Right forelimb (tissue), 1 donor: ENCODE measurements at places on chromosomes 12 and 14.

DNA sequence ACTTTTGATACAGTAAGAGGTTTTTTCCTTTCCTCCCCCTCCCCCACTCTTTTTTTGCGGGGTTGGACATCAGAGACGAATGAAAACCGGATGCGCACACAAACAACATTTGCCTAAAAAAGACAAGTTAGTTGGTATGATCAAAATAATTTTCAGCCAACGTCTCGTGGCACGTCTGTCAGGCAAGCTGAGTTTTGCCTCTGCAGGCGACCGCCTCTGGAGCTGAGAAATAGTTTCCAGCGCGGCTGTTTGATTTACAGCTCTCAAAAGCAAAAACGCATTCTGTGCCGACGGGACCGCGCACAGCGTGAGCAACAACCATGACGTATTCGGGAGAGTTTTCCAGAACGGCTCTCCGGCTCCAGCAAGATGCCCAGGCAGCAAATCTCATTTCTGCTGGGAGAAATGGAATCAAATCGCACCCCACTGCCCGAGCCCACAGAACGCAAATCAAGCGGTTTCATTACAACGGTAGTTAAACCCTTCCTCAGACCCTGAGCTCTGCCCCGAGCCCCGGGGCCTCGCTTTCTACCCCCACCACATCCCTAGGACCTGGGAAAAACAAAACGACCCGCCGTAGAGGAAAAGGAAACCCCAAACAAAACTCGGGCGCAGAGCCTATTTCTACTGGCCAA lies 14.2 kb upstream of the CALM1 start:
- peak; percentile 88 for DNase-seq

DNA sequence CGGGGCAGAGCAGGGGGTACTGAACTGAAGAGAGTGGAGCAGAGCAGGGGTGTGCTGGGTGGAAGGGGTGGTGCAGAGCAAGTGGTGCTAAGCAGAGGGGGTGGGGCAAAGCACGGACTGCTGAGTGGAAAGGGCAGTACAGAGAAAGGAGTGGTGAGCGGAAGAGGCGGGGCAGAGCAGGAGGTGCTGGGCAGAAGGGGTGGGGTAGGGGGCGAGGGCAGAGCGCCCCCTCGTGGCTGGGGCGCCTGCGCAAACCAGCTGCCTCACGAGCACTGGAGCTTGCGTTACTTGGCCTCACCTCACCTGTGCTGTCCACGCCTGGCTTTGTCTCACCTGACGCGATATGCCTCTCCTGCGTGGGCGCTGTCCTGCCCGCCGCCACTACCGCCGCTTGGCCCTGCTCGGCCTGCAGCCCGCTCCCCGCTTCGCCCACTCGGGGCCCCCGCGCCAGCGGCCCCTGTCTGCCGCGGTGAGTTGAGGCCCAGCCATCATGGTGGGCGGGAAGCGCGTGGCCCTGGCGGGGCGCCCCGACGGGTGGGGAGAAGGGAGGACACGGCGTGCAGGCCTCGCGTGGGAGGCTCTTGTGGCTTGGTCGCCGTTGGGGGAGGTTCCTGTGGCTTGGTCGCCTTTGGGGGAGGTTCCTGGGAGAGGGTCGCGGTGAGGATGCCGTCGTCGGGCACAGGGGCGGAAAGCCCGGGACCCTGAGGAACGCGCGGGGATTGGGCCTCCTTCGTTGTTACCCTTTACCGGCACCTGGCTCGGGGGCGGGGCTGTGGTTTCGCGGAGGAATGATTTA lies at the start of gene COX8C:
COX8C (plus strand) TSS at position 257 of the 796 bp plus-strand sequence; CDS start at position 344, 87 bp downstream.
- no peak for DNase-seq

- peak; percentile 74 for DNase-seq
Measured at GRCh38 chr12:64912516-64913255, 88.2 kb downstream of the TBC1D30 start.

GRCh38 chr14:99473458-99473857 lies 7.2 kb downstream of the SETD3 start:
- no peak for DNase-seq

DNA sequence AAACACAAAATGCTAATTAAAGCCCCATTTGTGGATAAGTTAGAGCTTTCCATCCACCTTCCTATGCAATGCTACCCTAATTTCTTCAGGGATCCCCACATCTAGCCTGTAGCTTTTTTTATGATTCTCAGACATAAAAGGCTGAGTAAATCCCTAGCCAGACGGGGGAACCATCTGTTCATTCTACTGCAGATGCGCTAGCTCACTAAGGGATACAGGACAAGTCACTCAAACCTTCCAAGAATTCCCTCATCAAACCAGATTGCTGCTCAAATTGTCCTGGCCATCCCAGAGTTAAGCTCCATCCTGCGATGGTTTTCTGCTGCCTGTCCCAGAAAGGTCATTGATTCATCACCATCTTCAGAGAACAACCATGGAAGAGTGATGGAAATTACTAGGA lies 56.7 kb downstream of the MYRFL start:
- no peak for DNase-seq

DNA sequence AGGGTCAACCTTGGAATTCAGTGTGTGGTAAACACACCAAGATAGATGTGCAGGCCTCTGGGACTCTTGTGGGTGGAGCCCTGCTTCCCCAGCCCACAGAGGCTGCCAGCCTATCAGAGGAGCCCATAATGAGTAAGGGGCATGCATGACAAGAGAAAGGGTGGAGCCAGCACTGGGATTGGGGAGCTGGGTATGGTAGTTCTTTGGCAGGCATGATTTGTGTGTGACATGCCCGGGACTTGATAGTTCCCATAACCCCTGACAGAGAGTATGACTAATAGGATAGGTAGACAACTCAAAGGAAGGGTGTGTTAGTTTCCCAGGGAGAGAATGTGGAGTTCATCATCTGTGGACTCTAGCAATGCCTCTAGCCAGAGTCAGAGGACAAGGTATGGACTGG lies 143.0 kb downstream of the EMP1 start:
- no peak for DNase-seq

DNA sequence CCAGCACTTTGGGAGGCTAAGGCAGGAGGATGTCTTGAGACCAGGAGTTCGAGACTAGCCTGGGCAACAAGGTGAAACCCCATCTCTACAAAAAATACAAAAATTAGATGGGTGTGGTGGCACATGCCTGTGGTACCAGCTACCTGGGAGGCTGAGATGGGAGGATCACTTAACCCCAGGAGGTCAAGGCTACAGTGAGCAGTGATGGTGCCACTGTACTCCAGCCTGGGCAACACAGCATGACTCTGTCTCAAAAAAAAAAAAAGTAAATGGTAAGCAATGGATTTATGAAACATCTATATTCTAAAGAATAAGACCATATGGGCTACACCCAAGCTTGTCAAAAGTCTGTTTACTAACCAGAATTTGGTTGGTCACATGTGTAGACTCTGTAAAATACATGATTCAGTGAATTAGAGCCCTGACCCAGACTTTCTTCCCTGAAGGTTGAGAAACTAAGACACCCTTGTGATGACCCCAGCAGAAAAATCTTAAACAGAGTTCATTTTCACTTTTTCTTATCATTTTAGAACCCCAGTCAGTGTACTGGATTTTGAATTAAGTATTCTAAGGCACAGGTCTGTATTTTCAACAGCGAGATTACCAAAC lies 12.1 kb downstream of the FGD6 start:
- no peak for DNase-seq

DNA sequence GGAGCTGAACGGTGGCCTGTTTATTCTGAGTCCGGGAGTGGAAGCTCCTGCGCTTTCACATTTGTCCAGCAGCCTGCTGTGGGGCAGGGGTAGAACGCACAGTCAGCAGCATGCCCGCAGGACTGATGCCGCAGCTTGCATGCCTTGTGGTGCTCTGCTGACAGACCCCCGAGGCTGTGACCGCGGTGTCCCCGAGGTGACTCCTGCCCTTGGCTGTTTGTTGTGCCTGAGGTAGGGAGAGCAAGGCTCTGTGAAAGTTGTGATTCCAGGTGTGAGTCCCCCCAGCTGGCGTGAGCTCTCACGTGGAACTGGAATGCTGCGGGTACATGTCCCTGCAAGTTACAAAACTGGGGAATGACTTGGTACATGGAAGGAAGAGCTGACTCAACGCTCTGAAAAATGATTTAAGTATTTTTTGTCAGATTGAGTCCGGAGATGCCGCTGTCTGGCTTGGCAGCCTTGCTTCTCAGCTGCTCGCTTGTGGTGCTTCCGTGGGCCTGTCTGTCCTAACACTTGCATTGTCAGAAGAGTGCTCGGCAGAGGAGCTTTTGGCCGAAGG lies 18.1 kb downstream of the MLXIP start:
- DNase-seq = no peak

DNA sequence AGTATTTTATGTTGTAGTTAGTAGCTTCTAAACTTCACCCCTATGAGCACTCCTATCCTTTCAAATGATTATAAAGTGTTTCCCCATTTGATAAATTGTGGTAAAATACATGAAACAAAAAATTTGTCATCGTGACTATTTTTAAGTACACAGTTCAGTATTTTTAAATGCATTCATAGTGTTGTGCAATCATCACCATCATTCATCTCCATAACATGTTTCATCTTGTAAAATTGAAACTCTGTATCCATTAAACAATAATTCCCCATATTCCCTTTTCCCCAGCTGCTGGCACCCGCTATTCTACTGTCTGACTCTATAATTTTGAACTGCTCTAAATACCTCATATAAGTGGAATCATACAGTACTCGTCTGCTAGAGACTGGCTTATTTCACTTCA lies 52.5 kb downstream of the ATP23 start:
- DNase-seq = no peak

- DNase-seq = no peak
Measured at GRCh38 chr14:87628129-87628528, 364.9 kb downstream of the GALC start.

GRCh38 chr12:3456809-3457208 lies 34.2 kb upstream of the PRMT8 start:
- no peak for DNase-seq

- DNase-seq = peak; percentile 78
Measured at GRCh38 chr12:94186278-94187241, 38.2 kb downstream of the PLXNC1 start.

DNA sequence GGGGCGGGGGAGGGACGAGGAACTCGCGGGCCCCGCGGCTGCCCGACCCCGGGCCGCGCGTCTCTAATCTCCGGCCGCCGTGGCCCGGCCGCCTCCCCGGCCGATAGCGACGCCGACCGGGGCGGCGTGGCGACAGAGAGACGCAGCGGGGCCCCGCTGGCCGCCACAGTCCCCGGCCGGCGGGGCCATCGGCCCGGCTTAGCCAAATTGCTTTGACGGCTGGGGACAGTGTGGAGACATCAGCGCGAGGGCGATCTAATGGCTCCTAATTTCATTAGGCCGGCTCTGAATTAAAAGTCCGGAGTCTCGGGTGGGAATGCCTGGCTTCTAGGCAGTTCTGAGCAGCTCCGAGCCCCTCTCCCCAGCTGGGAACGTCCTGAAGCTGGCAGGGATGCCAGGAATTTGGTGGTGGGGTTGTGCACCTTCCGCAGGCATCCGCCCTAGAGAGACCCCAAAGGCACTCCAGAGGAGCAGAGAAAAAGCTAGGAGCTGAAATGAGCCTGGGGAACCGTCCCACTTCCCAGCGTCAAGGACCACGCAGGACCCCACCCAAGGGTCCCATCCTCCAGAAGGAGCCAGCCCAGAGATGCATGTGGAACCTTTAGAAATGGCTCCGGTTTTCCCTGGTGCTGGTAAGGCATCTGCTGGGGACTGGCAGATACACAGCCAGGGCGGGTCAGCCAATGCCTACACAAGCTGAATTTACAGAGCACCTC lies 9.6 kb downstream of the TBX5 start:
- DNase-seq = no peak

DNA sequence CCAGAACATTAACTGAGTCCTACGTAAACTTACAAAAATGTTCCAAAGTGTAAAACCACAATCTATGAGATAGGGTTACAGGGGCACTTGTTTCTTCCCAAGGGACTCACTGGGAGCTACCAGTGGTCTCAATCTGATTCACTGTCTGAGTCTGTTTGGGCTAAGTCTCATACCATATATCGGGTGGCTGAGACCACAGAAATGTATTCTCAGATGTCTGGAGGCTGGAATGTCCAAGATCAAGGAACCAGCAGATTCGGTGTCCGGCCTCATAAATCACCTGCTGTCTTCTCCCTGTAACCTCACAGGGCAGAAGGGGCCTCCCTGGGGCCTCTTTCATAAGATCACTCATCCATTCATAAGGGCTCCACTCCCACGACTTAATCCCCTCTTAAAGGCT lies 616.3 kb upstream of the TMEM132C start:
- no peak for DNase-seq

GRCh38 chr14:96423446-96424108 lies 31.6 kb downstream of the AK7 start:
- DNase-seq = no peak

DNA sequence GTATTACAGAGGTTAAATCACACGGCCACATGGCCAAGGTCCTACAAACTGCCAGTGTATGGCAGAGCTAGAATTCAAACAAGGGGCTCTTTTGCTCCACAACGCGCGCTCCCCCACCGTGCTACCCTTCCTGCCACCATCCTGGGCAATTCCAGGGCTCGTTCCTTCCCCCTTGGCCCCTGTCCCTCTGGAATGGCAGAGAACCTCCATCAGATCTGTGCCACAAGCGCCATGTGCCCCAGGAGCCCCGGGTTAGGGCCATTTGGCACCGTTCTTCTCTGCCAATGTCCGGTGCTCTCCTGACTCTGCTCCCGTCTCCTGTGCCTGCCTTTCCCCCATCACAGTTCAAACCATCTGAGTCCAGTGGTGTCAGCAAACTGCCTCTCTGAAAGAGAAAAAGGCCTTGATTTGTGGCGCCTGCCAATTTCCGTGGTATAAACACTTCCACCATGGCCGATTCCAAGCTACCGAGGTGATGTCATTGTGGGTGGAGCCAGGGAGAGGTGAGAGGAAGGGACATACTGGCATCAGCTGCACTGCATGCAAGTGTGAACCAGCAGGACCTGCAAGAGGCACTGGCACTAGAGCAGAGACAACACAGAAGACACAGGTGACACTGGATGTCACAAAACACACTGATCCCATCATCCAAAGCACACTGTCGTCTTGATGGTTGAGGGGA lies 163.1 kb downstream of the CALM1 start:
- DNase-seq = no peak

- DNase-seq = no peak
Measured at GRCh38 chr14:86954623-86955022, 1038.4 kb downstream of the GALC start.

DNA sequence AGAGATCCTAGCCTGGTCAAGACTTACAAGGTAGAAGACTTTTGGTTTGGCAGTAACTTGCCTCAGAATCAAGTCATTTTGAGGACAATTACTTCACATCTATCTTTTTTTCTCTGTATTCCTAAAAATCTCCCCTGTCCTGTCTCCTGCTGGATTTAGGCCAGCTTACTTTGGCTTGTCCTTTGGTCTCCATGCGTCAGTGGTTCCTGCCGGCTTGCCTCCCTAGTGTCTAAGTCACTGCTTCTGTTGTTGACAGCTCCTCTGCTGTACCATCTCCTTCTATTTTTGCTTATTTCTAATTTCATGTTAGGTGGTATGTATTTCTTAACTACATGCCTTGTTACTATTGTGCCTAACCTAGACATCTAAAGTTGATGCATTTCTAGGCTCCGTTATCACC lies 39.7 kb upstream of the FBLN5 start:
- DNase-seq = no peak

- peak; percentile 76 for DNase-seq
Measured at GRCh38 chr12:96886998-96887677, 19.9 kb upstream of the NEDD1 start.

GRCh38 chr12:81128930-81129554 lies 51.2 kb downstream of the ACSS3 start:
- no peak for DNase-seq

GRCh38 chr14:106879241-106879640 lies 1352.9 kb downstream of the TMEM121 start:
- DNase-seq = no peak

GRCh38 chr12:49346659-49347310 lies at the start of gene DNAJC22:
DNAJC22 (plus strand) TSS chr12:49346888; CDS start chr12:49348873, 1,985 bp downstream.
- DNase-seq = no peak

- no peak for DNase-seq
Measured at GRCh38 chr14:54593860-54594259, 26.9 kb downstream of the SAMD4A start.

- DNase-seq = no peak
Measured at GRCh38 chr14:95174184-95174792, 17.0 kb upstream of the DICER1 start.
